Panc1 (cell line): ENCODE measurements at places on chromosomes 1 and 21. TPM values are rescaled to one million over a fixed set of nuclear protein-coding genes. Genes with fewer than 3 reads are reported as not detected.

Gene TNFRSF9
- total RNA-seq: 0.23 TPM

Gene LRIG2
- total RNA-seq: 8.9 TPM

Gene FYB2
- total RNA-seq: 0.49 TPM

Gene HRNR
- not detected for total RNA-seq

Gene KCNJ6
- not detected for total RNA-seq

Gene KLF17
- not detected for total RNA-seq

Gene AKIRIN1
- 116 TPM for total RNA-seq

Gene PLA2G2A
- not detected for total RNA-seq
